ENCODE measurements at places on chromosomes 13 and 19.
A peak's percentile ranks its signal among the peaks of the same experiment; 100 is the strongest.

- no peak for DNase-seq
Measured at GRCh38 chr13:50466456-50466855, 377.0 kb downstream of the DLEU7 start.

DNA sequence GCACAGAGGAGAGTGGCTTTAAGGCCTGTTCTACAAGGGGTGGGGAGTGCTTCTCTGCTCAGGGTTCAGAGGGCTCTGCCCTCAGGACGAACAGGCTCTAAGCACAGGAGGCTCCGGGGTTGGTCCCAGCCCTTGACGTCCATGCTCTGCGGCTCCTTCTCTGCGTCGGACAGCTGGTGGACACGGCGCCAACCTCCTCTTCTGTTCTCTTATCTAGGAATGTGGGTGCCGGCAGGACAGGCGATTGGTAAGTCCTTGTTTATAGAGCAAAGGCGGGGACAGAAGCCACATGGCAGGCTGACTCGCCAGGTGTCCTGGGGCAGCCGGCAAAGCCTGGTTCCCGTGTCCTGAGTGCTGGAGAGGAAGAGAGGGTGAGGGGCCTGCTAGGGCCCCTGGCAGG is 8.4 kb upstream of the RPS15 start:
- no peak for DNase-seq

DNA sequence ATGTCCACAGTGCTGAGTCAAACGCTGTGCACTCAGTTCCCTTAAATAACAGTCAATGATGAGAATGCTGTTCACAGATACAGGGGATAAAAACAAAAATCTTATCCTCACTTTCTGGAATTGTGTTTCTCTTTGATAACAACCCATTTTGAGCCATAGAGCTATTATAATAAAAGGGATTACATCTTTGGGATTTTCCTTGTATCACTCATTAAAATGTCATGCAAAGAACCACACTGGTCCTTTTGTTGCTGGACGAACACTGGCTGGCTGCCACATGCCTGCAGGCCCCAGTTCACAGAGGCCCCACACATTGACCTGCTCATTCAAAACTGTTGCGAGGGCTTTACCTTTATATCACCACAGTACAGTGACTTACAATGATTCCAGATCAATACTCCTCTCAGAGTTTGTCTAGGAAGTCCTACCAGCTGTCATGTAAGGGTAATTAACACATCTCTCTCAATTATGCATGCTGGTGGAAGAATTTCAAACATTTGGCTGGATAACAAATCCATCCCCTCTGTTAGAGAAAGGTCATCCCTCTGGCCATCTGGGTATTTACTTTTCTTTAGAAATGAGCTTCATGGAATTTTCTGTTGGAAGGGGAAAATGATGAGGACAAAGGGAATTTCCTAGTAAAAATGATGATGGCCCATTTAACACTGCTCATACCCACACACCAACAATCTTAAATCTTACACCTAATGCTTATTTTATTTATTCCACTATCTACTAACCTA is 85.9 kb downstream of the MBNL2 start:
- DNase-seq = no peak

DNA sequence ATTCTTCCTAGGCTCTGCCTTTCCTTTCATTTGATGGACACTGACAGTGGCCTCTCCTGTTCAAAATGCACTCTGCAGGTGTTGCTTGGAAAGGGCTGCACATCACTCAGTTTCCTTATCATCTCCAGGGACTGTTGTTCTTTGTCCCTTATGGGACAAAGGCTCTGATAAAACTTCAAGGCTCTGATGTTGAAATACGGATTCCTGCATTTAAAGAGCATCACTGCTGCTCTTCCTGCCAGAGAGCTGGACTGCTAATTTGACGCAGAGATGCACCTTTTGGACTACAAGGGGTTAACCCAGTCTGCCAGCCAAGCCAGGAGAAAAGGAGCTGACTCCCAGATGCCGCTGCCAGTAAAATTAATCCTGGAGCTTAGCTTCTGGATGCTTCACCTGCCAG is 952.1 kb downstream of the DIAPH3 start:
- DNase-seq = no peak

GRCh38 chr13:36057041-36057440 is 74.1 kb downstream of the DCLK1 start:
- DNase-seq = no peak

- no peak for DNase-seq
Measured at GRCh38 chr13:47904241-47904640, 96.8 kb downstream of the SUCLA2 start.

DNA sequence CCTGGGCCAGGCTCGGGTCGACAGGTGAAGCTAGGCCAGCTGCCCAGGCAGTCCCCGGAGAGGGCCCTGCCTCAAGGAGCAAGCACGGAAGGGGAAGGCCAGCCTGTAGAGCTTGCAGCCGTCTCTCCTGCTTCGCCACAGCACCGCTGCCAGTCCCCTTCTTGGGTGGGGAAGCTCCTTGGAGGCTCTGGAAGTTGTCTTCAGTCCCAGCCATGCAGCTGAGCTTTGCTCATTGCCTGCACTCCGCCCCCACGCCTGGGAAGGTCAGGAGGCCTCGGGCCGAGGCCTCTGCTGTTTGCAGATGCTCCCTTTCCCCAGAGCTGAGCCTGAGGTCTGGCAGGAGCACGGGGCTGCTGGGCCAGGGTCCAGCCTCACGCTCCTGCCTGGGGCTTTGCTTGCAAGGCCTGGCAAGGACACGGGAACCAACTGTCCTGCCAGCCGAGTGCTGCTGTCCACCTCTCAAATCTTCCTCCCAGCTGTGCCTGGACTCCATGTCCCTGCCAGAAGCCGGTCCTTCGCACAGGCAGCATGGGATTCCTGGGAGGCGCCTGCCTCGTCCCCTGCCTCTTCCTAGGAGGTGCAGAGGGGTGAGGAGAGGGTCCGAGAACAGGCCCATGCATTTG is 13.3 kb downstream of the PLEKHF1 start:
- DNase-seq = no peak

DNA sequence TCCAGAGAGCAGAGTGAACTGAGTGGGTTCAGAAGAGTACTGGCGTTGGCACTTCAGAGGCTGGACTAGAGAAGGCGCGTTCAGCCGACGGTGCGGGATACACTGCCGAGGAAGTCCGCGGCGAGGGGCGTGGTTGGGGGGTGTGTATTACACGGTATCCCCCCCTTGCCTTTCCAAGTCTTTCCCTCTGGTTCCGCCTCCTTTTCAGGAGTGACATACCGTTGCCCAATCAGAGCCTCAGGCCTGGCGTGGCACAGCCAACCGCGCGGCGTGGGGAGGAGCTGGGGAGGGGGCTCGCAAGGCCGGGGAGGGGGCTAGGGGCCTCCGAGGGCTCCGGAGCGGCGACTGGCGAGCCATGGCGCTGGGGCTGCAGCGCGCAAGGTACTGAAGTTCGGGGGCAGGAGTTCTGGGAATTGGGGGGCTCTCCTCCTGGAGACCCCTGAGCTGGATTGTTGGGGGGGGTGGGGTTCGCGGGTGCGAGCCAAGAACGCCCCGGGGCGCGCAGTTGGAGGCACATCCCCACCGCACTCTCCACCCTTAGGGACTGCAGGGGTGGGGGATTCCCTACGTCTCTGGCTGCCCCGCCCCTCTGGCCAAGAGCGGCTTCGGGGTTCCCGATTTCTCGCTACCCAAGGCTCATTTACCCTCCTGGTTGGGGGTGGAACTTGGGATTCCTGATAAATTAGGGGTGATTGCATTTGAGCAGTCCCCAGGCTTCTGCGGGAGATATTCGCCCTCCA is at the start of gene HIF3A:
Gene HIF3A (plus strand): TSS at position 321 of the 740 bp plus-strand sequence. CDS start 35 bp downstream, at position 356.
- no peak for DNase-seq

- no peak for DNase-seq
Measured at GRCh38 chr13:24995225-24995804, 100.6 kb upstream of the PABPC3 start.

GRCh38 chr19:15629003-15629880 is 11.5 kb upstream of the CYP4F3 start:
- DNase-seq = peak; percentile 70

DNA sequence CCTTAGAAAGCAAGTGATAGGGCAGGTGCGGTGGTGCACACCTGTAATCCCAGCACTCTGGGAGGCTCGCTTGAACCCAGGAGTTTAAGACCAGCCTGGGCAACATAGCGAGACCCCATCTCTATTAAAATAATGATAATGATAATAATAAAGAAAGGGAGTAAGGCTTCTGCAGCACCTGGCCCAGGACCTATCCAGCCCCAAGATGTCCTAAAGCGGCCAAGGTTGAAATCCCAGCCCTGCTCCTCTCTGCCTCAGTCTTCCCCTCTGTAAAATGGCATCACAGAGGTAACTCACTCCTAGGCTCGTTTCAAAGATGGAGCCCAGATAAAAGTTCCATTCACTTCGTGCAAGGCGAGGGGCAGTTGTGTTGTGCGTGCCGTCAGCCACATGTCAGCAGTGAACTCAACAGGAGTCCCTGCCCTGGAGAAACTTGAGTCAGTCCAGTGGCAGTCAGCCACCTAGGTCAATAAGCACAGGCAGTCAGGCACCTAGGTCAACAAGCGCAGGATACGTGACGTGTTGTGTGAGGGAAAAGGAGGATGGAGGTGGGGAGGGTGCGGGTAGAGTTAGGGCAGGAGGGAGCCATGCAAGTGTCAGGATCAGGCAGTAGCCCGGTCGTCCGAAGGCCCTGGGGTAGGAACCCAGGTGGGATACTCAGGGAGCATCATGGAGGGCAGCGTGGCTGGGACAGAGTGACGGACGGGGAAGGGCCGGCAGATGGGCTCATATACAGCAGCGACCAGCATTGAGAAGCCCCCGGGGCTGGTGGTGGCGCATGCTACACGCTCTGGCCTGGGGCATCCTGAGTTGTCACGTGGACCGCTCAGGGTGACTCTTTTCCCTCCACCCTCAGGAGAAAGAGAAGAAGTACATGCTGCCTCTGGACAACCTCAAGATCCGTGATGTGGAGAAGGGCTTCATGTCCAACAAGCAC is 16.6 kb downstream of the TMED1 start:
- no peak for DNase-seq

DNA sequence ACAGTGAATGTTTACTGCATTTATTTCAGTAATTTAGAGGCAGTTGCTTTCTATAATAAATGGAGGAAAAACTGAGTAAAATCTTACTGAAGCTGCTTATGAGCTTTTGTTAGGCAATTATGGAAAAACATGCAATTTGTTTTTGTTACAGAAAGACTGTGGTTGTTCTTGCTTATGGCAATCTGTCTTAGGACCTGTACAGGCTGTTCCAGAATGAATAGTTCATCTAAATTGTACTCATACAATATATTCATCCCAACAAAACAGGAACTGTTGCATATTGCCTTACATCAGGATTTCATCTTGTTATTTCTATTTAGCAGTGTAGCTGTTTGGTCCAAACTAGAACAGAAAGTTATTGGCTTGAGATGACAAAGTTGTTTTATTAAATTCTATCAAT is 199.2 kb downstream of the NALCN start:
- DNase-seq = no peak

- DNase-seq = no peak
Measured at GRCh38 chr13:74061926-74062595, 72.1 kb downstream of the KLF12 start.

GRCh38 chr19:30745476-30745985 is 373.3 kb downstream of the ZNF536 start:
- no peak for DNase-seq

- no peak for DNase-seq
Measured at GRCh38 chr13:65937251-65937650, 1292.9 kb downstream of the PCDH9 start.
